ENCODE measurements at places on chromosomes 6 and 20. TPM values are rescaled to one million over a fixed set of nuclear protein-coding genes. Genes with fewer than 3 reads are reported as not detected.

The C20orf202 gene
- not detected for polyA plus RNA-seq

The PGBD1 gene
- polyA plus RNA-seq, result 5.5 TPM

The BPI gene
- not detected for polyA plus RNA-seq

GRCh38 chr6:31658983-31659648, 1.5 kb downstream of the C6orf47 start:
- no peak for DNase-seq

GRCh38 chr20:57244221-57244585, 22.2 kb downstream of the BMP7 start:
- DNase-seq, result no peak

DNA sequence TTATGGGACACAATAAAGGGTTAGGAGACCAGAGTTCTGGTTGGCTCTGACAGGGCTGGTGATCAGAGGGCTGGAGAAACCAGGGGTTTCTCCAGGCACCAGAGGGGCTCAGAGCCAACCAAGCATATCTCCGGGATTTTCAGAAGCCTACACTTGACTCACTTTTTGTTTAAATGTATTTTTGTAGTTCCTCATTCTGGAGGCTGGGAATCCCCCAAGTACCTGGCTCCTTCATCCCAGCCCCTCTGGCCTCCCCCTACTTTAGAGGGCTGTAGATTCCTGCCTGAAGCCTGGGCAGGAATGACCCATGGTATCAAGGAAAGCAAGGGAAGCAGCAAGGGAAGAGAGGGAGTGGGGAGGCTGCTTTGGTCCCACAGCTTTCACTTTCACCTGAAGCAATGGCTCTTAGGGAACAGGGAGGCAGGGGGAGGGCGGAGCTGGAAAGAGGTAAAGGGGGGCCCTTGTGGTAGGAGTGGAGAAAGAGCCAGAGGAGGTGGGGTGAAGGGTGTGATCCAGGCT, 973 bp downstream of the CD40 start:
- DNase-seq, result no peak

- DNase-seq, result no peak
These were observed 368.8 kb downstream of the ESR1 start for GRCh38 chr6:152176268-152176667.
